H1 (cell line): ENCODE measurements at places on chromosomes 2 and 18. TPM values are rescaled to one million over a fixed set of nuclear protein-coding genes. Genes with fewer than 3 reads are reported as not detected.

Gene VWC2L
- polyA plus RNA-seq, result not detected in 2 replicates

Gene CEP76
- 6.7 and 9.0 TPM in 2 replicates for polyA plus RNA-seq

Gene CROCC2
- not detected in 2 replicates for polyA plus RNA-seq

Gene CAB39
- 12.8 and 16.4 TPM in 2 replicates for polyA plus RNA-seq

Gene MALL
- polyA plus RNA-seq, result 7.9 and 8.0 TPM in 2 replicates

Gene RESP18
- polyA plus RNA-seq, result 0.11 TPM in 1 of 2 replicates, not detected in the other

Gene CHRNG
- polyA plus RNA-seq, result 0.05 TPM in 2 replicates

Gene ARL5A
- 12.6 and 14.0 TPM in 2 replicates for polyA plus RNA-seq

GRCh38 chr2:238727585-238728329 lies 120.1 kb upstream of the TWIST2 start:
- H3K4me3 ChIP-seq, result no peak overlapping the region
- no peaks in the 10 kb centered on the region for H3K36me3 ChIP-seq
- no peaks in the 10 kb centered on the region for H3K4me1 ChIP-seq

- no peaks in the 10 kb centered on the region for H3K4me1 ChIP-seq
- no peaks in the 10 kb centered on the region for H3K36me3 ChIP-seq
These were observed 35.4 kb downstream of the MYL12B start for GRCh38 chr18:3297025-3297984.

DNA sequence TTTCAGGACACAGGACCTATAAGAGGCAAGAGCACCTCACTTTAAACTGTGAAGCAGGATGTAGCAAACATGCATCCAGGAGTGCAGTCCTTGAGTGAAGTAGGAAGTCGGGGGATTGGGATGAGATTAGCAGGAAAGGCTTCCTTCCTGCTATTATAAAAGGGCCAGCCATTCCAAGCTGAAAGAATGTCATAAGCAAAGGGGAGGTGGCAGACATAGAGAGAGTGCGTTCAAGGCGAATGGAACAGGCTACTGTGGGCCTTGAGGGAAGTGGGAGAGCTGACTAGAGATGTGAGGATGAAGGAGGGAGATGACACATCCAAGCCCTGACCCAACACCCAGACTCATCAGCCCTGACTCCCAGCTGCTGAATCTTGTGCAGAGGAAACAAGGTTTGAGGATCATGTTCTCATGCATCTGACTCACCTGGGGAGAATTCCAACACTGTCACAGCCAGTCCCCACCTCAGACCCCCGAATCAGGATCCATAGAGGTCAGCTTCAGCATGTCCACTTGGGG lies 63.9 kb downstream of the GYPC start:
- no peaks in the 10 kb centered on the region for H3K27me3 ChIP-seq
- no peak overlapping the region for H3K4me3 ChIP-seq
- H3K36me3 ChIP-seq, result no peaks in the 10 kb centered on the region

DNA sequence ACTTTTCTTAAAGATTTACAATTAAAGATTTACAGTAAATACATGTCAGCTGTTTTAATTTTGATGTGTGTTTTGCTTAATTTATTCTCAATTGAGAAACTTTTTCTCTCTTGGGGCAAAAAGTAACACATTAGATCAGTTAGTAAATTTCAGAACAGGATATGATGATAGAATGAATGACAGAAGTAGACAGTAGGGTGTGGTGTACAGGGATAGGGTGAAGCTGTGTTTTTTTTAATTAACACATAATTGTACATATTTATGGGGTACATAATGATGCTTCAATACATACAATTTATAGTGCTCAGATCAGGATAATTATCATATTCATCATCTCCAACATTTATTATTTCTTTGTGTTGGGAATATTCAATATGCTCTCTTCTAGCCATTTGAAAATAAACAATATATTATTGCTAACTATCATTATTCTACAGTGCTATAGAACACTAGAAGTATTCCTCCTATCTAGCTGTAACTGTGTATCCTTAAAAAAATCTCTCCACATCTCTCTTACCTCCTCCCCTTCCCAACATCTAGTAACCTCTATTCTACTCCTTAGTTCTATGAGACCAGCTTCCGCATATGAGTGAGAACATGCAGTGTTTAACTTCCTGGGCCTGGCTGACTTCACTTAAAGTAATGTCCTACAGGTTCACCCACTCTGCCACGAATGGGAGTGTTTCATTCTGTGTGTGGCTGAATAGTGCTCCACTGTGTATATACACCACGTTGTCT lies 175.2 kb downstream of the SNTG2 start:
- no peak overlapping the region for H3K4me3 ChIP-seq
- H3K27ac ChIP-seq, result no peak overlapping the region
- H3K27me3 ChIP-seq, result no peaks in the 10 kb centered on the region
- no peaks in the 10 kb centered on the region for H3K36me3 ChIP-seq
- H3K4me1 ChIP-seq, result no peaks in the 10 kb centered on the region
- no peak for DNase-seq

DNA sequence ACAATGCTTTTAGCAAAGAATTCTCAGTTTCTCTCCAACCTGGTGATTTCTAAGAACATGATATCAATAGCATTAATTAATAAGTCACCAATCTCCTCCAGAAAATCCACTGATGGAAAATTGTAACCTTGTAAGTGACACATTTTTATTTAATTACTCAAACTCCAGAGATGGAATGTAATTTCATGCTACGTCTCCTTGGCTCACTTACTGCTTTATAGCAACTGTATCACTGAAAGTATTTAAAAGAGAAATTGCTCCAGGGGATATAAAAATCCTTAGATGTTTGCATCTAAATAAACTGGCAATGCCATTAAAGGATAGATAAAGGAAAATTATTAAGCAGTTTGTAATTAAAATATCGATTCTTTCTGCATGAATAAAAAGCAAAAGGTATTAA lies 325.4 kb downstream of the TSN start:
- DNase-seq, result no peak
- no peak overlapping the region for H3K27ac ChIP-seq
- peaks cover 4% of the 10 kb centered on the region for H3K4me1 ChIP-seq

DNA sequence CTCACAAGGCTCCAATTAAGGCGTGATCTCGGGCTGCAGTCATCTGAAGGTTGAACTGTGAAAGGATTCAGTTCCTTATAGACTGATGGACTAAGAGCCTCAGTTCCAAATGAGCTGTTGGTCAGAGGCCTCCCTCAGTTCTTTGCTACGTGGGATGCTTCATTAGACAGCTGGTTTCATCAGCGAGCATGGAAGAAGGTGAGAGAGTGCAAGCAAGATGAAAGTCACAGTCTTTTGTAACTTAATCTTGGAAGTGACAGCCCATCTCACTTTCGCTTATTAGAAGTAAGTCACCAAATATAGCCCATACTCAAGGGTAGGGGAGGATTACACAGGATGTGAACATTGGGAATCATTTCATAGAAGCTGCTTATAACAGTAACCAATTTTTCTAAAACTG lies 26.8 kb downstream of the PPP1CB start:
- no peak overlapping the region for H3K4me3 ChIP-seq
- DNase-seq, result no peak
- no peaks in the 10 kb centered on the region for H3K27me3 ChIP-seq
- H3K36me3 ChIP-seq, result peaks cover 33% of the 10 kb centered on the region
- H3K4me1 ChIP-seq, result no peaks in the 10 kb centered on the region

- no peak overlapping the region for H3K4me3 ChIP-seq
- peaks cover 3% of the 10 kb centered on the region for H3K4me1 ChIP-seq
- H3K27ac ChIP-seq, result no peak overlapping the region
- DNase-seq, result no peak
- H3K36me3 ChIP-seq, result no peaks in the 10 kb centered on the region
These were observed 164.3 kb downstream of the ZNF521 start for GRCh38 chr18:25187521-25188192.

DNA sequence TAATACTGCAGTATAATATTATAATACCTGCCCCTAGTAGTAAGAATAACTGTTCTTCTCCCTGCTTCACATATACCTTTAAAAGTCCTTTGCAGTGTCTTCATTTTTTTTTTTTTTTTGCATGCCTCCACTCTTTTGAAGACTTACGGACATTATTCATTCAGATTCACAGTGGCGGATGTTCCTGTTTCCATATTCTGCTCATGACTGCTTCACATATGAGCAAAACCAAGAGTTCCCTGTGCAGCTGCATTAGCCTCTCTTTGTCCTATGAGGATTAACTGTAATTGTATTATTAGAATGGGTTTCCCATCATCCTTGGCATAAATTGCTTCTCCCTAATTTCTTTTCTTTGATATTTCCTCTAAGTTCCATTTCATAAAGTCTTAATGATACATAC lies 12.8 kb downstream of the IL18RAP start:
- H3K36me3 ChIP-seq, result no peaks in the 10 kb centered on the region
- no peak overlapping the region for H3K27ac ChIP-seq
- no peak for DNase-seq
- no peaks in the 10 kb centered on the region for H3K27me3 ChIP-seq
- no peaks in the 10 kb centered on the region for H3K4me1 ChIP-seq

- H3K27ac ChIP-seq, result no peak overlapping the region
- no peak overlapping the region for H3K4me3 ChIP-seq
These were observed 370.6 kb upstream of the UBE2E3 start for GRCh38 chr2:180609626-180610340.

DNA sequence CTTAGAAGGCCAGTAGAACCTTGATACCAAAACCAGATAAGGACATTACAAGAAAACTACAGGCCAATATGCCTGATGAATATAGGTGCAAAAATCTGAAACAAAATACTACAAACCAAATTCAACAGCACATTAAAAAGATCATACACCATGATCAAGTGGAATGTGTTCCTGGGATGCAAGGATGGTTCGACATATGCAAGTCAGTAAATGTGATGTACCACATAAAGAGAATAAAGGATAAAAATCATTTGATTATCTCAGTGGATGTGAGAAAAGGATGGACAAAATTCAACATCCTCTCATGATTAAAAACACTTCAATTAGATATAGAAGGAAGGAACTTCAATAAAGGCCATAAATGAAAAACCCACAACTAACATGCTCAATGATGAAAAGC lies 129.6 kb downstream of the RTN4 start:
- no peak overlapping the region for H3K4me3 ChIP-seq
- no peak for DNase-seq
- no peaks in the 10 kb centered on the region for H3K36me3 ChIP-seq
- no peaks in the 10 kb centered on the region for H3K27me3 ChIP-seq
- no peaks in the 10 kb centered on the region for H3K4me1 ChIP-seq

GRCh38 chr2:54107903-54108615 lies 7.4 kb upstream of the ACYP2 start:
- H3K4me3 ChIP-seq, result no peak overlapping the region
- no peaks in the 10 kb centered on the region for H3K36me3 ChIP-seq
- no peak for DNase-seq
- H3K27me3 ChIP-seq, result no peaks in the 10 kb centered on the region

GRCh38 chr2:181858600-181858999 lies 32.9 kb upstream of the ITPRID2 start:
- H3K27me3 ChIP-seq, result no peaks in the 10 kb centered on the region
- DNase-seq, result no peak
- no peak overlapping the region for H3K4me3 ChIP-seq

DNA sequence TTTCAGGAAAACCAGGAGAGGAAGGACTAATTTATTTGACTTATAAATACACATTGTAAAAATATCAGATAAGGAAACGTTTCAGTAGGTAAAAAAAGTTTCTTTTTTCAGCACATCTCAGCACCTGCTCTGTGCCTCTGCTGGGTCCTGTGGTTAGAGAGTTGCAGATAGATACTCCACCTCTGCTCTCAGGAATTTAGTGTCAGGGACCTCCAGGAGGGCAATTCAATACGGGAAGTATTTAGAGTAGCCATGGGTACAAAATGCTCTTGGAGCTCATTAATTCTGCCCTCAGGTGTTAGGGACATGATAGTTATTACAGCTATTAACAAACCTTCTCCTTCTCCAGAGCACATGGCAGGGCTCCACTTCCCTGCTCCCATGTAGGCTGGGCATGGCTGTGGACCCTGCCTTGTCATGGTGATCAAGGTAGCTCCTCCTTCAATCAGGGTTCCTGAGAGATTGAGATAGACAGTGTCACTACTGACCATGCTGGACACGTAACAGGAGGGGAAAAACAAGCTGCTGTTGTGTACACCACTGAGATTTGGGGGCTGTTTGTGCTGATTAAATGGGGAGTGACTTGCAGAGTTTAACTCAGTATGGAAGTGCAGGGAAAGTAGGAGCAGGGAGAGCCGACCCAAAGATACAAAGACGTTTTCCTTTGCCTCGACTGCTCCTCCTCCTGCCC lies 185.6 kb upstream of the COPS8 start:
- no peak overlapping the region for H3K4me3 ChIP-seq
- H3K27ac ChIP-seq, result no peak overlapping the region
- no peaks in the 10 kb centered on the region for H3K4me1 ChIP-seq

DNA sequence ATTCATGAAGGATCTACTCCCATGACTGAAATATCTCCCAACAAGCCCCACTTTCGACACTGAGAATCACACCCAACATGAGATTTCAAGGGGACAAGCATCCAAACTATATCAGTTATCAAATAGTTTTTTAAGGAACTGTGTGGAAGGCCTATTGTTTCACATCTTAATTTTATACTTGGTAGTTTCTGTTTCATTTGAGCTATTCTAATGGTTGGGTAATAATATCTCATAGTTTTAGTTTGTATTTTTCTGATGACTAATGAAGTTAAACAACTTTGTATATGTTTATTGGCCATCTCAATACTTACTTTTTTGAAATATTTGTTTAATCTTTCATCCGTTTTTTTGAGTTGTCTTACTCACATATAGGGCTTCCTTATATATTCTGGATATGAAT lies 135.0 kb downstream of the SCG2 start:
- H3K27ac ChIP-seq, result no peak overlapping the region
- no peaks in the 10 kb centered on the region for H3K27me3 ChIP-seq
- no peak overlapping the region for H3K4me3 ChIP-seq
- H3K4me1 ChIP-seq, result no peaks in the 10 kb centered on the region
- DNase-seq, result no peak
- H3K36me3 ChIP-seq, result no peaks in the 10 kb centered on the region

GRCh38 chr18:12656605-12656937 lies 1.3 kb downstream of the SPIRE1 start:
- DNase-seq, result no peak
- peaks cover 5% of the 10 kb centered on the region; the same call in 1 of the 2 replicates for H3K4me1 ChIP-seq
- H3K36me3 ChIP-seq, result no peaks in the 10 kb centered on the region
- no peak overlapping the region for H3K27ac ChIP-seq
- H3K4me3 ChIP-seq, result peak overlapping the region; percentile 90

DNA sequence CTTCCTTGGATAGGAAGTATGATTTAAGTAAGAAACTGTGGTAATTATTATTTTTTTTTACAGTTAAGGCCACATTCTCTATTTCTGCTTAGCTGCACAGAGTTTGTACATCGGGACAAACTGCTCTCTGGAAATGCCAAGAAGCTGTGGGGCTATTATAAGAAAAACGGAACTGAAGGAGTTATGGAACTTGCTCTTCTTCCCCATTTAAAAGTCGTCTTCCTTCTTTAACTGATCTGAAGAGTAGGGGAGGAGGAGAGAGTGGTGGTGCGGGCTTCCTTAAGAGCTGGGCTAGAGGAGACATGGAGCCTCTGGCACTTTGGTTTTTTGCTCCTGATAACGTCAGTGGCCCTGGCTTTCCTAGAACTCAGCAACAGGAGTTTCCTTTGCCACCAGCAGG lies 54.4 kb downstream of the RAB31 start:
- H3K27me3 ChIP-seq, result no peaks in the 10 kb centered on the region
- H3K36me3 ChIP-seq, result no peaks in the 10 kb centered on the region
- no peak overlapping the region for H3K4me3 ChIP-seq
- no peak for DNase-seq
- no peak overlapping the region for H3K27ac ChIP-seq
